Left lobe of liver (tissue), 2 donors: ENCODE measurements at places on chromosomes 12 and 14. TPM values are rescaled to one million over a fixed set of nuclear protein-coding genes. Genes with fewer than 3 reads are reported as not detected.
A peak's percentile ranks its signal among the peaks of the same experiment; 100 is the strongest.

KIF5A gene
- 0.05 TPM for total RNA-seq

DNA sequence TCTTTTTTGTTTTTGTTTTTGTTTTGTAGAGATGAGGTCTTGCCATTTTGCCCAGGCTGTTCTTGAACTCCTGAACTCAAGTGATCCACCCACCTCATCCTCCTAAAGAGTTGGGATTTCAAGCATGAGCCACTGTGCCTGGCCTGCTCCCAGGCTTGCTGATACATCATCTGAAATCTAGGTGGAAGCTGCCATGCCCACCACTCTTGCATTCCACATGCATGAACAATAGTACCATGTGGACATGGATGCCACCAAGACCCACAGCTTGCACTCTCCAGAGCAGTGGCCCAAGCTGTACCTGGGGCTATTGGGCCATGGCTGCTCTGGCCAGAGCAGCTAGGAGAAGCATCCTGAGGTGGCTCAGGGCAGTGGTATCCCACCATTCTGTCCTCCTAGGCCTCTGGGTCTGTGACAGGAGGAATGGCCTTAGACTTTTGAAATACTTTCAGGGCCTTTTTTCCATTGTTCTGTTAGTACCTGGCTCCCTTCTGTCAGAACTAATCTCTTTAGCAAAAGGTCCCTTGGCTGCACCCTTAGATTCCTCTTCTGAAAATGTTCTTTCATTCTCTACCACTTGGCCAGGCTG is 13.7 kb downstream of the FLVCR2 start:
- DNase-seq: no peak

DNA sequence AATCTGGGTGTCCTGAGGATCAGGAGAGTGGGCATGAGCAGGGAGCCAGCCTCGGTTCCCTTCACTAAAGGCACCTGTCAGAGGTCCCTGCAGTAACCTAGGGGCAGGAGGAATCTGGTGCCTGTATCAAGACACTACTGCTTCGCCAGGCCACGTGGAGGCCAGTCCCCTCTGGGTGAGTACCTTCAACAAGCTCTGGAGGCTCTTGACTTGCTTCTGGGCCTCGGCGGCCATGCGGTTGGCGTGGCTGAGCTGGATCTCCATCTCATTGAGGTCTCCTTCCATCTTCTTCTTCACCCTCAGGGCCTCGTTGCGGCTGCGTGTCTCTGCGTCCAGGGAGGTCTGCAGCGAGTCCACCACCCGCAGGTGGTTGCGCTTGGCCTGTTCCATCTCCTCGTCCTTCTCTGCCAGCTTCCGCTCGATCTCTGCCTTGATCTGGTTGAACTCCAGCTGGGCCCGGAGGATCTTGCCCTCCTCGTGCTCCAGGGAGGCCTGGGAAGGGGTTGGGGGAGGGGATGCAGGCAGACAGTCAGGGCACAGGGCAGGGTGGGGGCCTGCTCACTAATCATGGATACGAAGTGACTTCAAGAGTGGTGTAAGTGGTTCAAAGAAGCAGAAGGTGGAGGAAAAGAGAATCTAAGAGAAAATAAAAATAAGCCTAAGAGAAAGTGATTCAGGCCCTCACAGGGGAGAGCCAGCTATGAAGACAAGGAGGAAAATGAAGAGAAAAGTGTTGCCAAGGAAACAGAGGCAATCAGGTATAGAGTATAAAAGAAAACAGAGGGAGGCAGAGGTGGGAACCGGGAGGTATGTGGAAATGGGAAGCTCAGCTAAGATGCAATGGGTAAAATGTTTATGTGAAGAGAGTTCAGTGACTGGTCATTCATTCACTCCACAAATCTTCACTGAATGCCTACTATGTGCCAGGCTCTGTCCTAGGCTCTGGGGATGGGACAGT is 8.0 kb upstream of the MYH6 start:
- DNase-seq: no peak

GRCh38 chr12:32756476-32757066 is 874 bp upstream of the YARS2 start:
- DNase-seq: no peak

DNA sequence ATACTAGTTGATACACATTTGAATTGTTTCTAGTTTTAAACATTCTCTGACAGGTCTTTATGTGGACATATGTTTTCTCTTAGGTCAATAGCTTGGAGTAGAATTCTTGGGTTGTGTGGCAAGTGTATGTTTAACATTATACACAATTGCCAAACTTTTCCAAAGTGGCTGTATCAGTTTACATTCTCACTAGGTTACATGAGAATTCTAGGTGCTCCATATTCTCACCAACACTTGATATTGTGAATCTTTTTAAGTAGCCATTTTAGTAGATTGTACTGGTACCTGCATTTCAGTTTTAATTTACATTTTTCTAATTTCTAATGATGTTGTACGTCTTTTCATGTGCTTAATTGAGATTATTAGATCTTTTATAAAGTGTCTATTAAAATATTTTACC is 28.6 kb downstream of the CCDC91 start:
- no peak for DNase-seq

DNA sequence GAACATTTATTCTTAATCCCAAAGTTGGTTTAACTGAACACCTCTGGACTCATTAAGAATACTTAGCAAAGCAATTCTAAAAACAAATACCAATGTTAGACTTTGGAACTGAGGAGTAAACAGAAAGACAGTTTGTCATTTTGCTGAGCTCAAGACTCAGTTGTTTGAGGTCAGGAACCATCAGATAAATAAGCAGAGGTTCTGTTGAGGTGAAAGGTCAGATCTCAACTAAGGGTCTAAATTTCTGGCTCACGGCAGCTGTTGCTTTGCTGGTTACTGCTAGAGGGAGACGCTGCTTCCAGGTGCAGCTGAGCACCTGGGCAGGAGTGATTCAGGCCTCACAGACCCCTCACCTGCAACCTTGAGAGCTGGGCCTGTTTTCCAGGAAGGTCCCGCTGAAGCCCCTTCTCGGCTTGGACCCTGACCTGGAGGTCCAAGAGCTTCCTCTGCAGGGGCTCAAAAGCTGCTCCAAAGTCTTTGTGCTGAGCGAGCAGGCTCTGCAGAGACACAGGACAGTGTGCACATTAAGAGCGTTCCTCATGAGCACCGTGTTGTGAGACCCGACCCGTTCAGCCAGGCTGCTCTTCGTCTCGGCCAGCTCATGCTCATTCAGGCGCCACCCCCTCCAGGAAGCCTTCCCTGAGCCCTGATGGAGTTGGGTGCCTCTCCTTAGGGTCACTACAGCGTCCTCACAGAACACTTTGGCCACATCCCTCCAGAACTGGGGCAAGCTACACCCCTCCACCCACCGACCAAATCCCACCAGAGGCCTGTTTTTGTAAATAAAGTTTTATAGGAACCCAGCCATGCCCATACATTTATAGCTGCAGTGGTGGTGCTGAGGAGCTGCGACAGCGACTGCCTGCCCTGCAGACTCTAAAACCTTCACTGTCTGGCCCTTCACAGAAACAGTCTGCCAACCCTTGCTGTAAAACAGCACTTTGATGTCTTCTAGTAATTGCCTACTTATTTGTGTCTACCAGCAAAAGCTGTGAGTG is 72.0 kb downstream of the SYNE3 start:
- peak; percentile 53 for DNase-seq

DNA sequence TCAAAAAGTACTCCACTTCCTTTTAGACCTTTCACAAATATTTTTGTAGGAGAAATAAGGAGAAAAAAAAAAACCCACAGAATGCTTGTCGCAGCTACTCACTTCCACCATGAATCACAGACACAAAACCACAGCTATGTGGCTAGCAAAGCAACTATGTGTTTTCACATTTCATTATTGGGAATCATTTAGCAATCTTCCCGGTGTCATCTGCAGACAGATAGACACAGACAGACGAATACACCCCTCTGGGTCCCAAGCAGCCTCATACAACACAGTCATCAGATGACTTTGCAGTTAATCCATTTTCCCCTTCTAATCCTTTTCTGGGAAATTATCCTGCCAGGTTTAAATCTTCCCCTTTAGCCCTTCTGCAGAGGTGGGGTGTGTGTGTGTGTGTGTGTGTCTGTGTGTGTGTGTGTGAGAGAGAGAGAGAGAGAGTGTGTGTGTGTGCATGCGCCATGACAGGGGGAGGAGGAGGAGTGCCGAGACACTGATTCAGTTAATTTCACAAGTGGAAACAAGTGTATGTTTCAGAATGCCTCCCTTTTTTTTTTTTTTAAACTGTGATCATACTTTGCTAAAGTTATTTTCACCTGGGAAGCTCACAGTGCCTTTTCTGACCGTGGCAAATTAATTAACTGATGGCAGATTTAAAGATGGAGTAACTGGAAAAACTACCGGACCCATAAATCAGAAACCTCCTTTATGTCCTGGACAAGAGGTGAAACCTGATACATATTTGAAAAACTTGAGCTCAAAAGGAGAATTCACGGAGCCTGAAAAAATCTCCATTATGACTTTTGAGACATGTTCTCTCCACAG is 39.9 kb downstream of the LTBP2 start:
- no peak for DNase-seq

DNA sequence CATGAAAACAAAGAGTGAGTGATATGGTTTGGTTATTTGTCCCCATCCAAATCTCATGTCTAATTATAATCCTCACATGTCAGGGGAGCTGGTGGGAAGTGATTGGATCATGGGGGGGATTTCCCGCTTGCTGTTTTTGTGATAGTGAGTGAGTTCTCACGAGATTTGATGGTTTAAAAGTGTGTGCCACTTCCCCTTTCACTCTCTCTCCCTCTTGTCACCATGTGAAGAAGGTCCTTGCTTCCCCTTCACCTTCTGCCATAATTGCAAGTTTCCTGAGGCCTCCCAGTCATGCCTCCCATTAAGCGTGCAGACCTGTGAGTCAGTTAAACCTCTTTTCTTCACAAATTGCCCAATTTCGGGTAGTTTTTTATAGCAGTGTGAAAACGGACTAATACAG is 2.1 kb upstream of the ATXN7L3B start:
- DNase-seq: no peak

DNA sequence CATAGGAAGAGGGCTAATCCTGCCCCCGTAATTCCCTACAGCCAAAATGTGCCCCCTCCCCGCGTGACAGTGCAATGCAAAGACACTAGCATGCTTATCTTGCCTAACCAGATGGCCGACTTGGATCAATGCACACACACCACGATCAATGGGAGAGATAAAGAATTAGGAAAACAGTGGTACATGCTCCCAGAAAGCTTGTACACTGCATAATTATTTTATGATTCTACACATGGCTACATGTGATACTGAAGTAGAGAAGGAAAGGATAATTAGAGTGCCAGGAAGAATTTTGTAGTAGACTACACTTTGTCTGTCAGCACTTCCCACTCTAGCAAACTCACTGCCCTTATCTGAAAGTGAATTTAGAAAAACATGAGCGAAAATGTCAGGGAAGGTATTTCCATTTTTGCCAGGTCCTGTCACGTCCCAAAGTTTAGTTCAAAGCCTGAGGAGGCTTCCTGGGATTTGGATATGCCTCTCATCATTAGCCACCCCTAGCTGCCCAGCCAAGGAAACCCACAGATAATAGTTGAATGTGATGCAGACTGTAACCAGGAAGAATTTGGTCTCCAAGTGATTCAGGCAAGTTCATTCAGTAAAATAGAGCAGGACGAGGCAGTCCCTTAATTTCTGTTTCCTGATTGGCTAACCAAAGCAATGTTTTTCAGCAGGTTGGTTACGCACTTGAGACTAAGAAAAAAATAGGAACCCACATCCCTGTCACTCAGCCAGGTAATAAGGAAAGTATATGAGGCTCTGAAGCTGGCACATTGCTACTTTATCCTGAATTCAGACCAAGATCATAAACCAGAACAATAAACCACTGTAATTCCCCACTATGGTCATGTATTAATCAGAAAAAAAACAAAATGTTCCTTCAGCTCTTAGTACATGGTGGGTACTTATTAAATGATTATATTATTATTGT is 199.6 kb upstream of the OTX2 start:
- DNase-seq: no peak
